ENCODE measurements at places on chromosomes 6 and 20. TPM values are rescaled to one million over a fixed set of nuclear protein-coding genes. Genes with fewer than 3 reads are reported as not detected.

The LTB gene
- total RNA-seq = not detected

The PLCB1 gene
- total RNA-seq = 8.9 TPM

The LST1 gene
- total RNA-seq = not detected

The BMP7 gene
- total RNA-seq = not detected

The GABRR2 gene
- not detected for total RNA-seq

The FAM83C gene
- total RNA-seq = not detected

The FAM83B gene
- not detected for total RNA-seq
